H1 (cell line): ENCODE measurements at places on chromosomes 13 and 19. TPM values are rescaled to one million over a fixed set of nuclear protein-coding genes. Genes with fewer than 3 reads are reported as not detected.

- peak; percentile 83 for DNase-seq
Measured at GRCh38 chr13:23433171-23434153, at the start of gene SACS. Gene SACS, minus strand, starts transcription at chr13:23433702. Its CDS starts 22,463 bp downstream, at chr13:23411239.

DNA sequence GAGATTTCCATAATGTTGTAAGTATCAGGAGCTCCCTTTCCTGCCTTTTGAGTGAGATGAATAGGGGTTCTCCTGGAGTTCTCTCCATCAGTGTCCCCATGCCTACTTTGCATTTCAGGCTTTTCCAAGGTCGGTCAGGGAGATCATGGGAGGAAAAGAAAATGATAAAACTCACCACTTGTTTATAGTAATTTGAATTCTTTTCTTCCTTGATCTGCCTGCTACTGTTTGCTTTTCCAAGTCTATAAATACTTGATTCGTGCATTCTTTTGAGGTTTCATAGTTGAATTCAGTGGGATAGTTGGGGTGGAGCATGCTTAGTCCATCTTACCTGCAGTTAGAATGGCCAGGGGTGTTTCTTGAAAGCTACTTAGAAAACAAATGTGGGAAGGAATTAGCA, 51.5 kb downstream of the PCCA start:
- DNase-seq: no peak

DNA sequence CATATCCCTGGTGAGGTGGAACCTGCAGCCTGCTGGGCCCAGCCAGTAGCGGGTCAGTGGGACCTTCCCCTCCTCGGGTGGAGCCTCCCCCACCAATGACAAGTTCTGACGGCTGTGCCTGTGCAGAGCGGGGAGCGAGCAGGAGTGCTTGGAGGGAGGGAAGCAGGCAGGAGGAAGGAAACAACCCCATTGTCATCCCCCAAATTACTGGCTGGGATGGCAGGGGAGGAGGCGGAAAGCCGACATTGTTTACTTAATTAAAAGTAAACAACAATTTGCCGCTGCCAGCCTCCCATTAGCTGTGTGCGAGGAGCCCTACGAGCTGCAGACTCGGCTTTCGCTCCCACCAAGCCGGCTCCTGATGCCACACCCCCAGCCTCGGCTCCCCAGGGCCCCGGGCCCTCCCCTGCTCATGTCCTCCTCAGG, 45.5 kb downstream of the LYL1 start:
- DNase-seq: no peak

GRCh38 chr19:41552558-41552957, 23.4 kb upstream of the CEACAM21 start:
- DNase-seq: no peak

DNA sequence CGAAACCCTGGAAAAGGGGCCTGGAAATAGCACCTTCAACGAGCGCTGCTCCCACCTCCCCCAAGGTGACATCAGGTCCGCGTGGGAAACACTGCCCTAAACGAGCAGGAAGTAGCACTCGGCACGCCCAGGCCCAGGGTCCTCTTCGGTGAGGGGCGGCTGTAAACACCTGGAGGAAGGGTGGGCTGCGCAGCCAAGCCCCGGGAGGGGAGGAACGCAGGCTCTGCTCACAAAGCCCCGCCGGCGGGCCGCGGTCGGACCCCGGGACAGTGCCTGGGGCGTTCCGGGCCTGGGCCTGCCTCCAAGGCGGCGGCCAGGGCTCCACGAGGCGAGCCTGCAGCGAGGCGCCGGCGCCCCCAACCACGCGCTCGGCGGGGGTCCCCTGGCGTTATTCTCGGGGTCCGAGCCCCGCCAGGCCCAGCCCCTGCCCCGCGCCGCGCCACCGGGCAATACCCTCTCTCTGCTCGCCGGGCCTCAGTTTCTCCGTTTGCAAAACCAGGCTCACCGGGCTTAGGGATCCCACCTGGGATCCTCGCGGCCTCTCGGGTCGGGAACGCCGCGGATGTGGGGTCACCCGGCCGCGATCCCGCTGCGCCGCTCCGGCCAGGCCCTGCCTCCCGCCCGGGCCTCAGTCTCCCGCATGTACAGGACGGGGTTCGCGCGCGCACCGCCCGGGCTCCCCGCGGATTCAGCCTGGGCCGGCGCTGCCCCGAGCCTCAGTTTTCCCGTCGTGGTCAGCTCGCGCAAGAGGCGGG, 630 bp downstream of the RNF126 start:
- DNase-seq: no peak

Gene ELAVL3
- 0.80 and 1.2 TPM in 2 replicates for polyA plus RNA-seq

- no peak for DNase-seq
Measured at GRCh38 chr13:98938801-98939200, 39.1 kb downstream of the DOCK9 start.

DNA sequence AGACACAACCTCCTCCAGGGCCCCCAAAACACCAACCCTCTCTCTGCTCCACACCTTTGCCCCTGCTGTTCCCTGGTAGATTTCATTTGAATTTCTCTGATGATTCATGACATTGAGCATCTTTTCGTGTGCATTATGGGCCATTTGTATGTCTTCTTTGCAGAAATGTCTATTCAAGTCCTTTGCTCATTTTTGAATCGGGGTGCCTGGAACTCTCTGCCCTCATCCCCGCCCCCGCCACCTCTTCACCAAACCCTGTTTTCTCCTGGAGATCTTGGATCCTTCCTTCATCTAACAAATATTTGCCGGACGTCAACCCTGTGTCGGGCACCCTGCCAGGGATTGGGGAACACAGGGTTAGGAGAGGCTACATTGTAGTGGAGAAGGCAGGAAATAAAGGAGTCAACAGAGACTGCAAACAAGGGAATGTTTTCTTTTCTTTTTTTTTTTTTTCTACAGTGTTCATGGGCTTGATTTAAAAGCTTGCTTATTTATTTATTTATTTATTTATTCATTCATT, 25.5 kb upstream of the SLC1A5 start:
- no peak for DNase-seq

DNA sequence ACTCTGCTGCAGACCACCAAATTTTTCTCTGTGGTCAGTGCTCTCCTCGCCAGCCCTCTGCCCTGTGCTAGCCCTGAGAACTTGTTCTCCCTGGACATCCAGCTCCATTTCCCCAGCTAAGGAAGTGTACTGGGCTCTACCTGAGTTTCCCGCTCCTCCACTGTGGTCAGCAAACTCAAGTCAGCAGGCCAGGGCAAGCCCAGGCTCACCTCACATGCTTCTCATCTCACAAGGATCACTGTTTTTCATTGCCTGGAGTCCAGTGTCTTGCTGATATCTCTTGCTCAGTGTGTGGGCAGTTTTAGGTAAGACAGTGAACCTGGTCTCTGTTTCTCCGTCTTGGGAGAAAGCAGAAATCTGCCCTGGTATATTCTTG, 201.4 kb downstream of the FOXO1 start:
- no peak for DNase-seq

DNA sequence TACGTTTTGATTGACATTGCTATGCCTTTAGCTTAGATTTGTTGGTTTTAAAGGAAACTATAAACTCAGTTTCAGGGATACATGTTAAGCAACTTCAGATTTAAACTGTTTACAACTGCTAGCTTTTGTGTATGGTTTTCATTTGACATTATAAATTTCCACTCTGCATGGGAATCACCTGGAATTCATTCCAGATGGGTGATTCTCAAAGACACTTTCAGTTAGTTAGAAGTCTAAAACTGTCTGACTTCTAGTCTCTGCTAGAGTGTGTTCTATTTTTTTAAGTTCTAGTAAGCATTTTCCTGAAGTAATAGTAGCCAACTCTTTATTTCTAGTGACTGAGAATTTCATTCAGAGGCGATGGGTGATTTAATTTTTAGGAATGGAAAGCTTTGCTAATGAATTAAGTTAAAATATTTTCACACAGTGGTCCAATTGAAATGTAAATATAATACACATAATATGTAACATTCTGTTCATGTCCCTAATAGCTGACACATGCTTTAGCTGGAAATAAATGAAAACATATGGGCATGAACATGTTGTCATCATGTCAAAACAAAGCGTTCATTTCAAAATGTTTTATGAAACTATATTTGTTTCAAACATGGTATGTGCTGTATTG, 58.3 kb upstream of the CSNK1A1L start:
- no peak for DNase-seq

GRCh38 chr13:66443926-66444325, 786.2 kb downstream of the PCDH9 start:
- no peak for DNase-seq
